ENCODE measurements at places on chromosomes 12 and 14.

GRCh38 chr12:69015017-69015416 lies 82.0 kb upstream of the CPM start:
- no peak for DNase-seq

GRCh38 chr12:29528161-29528560 lies 30.7 kb upstream of the OVCH1 start:
- no peak for DNase-seq

- no peak for DNase-seq
Measured at GRCh38 chr14:36662543-36663403, 1.1 kb downstream of the PAX9 start.

- DNase-seq, result no peak
Measured at GRCh38 chr14:77023001-77023996, 5.2 kb downstream of the IRF2BPL start.

DNA sequence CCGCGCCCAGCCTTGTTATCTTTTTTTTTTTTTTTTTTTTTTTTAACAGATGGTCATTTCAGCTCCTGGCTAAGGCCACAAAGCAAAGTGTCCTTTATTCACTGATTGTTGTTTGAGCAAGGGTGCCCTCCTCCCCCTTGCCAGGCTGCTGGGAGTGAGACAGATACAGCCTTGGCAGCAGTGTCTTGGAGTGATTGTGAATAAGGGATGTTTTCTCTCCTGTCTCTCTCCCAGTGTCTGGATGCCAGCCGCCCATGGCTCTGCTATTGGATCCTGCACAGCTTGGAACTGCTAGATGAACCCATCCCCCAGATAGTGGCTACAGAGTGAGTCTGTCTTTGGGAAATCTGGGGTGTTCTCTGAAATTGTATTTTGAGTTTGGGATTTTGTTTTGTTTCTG lies 28.7 kb downstream of the FNTB start:
- no peak for DNase-seq

- no peak for DNase-seq
Measured at GRCh38 chr14:63383776-63384367, 65.1 kb upstream of the GPHB5 start.

- DNase-seq, result no peak
Measured at GRCh38 chr12:1592444-1593173, 1.8 kb downstream of the FBXL14 start.

DNA sequence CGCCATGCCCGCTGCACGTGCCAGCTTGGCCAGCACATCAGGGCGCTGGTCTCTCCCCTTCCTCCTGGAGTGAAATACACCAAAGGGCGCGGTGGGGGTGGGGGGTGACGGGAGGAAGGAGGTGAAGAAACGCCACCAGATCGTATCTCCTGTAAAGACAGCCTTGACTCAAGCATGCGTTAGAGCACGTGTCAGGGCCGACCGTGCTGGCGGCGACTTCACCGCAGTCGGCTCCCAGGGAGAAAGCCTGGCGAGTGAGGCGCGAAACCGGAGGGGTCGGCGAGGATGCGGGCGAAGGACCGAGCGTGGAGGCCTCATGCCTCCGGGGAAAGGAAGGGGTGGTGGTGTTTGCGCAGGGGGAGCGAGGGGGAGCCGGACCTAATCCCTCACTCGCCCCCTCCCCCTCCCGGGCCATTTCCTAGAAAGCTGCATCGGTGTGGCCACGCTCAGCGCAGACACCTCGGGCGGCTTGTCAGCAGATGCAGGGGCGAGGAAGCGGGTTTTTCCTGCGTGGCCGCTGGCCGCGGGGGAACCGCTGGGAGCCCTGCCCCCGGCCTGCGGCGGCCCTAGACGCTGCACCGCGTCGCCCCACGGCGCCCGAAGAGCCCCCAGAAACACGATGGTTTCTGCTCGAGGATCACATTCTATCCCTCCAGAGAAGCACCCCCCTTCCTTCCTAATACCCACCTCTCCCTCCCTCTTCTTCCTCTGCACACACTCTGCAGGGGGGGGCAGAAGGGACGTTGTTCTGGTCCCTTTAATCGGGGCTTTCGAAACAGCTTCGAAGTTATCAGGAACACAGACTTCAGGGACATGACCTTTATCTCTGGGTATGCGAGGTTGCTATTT lies 914 bp upstream of the CCND2 start:
- peak; percentile 58 for DNase-seq

DNA sequence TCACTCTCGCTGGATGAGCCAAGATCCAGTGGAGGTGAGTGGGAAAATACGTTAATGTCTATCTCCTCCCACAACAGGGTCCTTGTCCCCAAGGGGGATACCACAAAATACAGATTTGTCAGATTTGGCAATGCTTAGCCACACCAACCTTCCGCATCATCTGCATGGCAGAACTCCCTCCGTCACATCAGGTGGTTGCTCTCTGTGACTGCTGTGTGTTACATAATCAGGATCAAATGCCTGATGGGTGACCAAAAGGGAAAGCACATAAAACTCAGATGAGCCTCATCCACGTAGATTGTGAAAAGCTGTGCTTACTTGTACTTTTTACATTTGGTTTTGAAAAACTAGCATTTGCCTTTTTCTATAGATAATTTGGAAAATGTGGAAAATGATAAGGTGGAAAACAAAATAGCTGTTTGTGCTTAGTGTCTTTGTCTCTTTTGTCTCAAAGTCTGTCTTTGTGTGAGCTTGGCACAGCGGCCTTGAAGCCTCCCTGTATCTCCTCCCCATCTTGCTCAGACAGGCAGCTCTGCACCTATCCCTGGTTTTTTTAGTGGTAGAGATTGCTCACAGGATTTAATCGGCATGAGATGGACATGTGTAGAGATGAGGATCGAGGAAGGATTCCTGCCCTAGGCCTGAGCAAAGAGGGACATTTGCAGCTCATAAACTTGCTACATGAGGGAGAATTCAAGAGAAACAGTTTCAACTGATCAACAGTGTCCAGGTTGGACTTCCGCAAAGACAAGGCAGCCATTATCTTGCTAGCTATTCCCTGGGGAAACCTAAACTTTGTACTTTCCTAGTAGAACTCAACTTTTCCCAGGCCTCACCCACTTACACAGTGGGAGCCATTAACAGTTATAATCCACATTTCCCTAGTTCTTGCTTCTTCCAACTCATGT lies 3.6 kb upstream of the FGF6 start:
- DNase-seq, result no peak

GRCh38 chr14:59788176-59788575 lies 82.4 kb downstream of the RTN1 start:
- DNase-seq, result no peak

DNA sequence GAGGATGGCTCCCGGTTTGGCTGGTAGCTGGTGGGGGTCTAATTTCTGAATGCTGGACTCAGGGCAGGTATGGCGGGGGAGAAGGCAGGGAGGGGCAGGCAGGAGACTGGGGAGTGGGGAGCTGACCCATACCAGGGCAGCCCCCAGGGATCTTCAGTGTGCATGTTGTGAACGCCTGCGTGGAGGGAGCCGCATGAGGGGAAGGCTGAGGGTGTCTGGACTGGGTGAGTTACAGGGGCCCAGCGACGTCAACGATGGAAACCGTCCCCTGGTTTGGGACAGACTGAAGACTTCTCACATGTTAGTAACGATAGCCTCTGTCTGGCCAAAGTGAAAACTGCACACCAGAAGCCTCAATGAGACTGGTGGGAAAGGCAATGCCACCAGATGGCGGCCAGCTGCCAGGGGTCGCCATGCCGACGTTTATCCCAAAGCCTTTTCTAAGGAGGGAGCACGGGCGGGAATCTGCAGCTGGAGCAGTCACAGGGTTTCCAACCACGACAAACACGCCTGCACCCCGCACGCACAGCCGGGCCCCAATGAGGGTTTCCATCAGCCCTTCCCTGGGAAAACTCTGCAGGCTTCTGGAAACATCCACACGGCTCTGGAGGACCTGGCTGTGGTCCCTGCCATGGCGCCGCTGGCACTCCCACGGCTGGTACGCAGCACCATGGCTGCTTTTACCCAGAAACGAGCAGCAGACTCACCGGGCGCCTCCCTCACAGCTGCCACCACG lies 14.0 kb downstream of the PGAM5 start:
- no peak for DNase-seq

DNA sequence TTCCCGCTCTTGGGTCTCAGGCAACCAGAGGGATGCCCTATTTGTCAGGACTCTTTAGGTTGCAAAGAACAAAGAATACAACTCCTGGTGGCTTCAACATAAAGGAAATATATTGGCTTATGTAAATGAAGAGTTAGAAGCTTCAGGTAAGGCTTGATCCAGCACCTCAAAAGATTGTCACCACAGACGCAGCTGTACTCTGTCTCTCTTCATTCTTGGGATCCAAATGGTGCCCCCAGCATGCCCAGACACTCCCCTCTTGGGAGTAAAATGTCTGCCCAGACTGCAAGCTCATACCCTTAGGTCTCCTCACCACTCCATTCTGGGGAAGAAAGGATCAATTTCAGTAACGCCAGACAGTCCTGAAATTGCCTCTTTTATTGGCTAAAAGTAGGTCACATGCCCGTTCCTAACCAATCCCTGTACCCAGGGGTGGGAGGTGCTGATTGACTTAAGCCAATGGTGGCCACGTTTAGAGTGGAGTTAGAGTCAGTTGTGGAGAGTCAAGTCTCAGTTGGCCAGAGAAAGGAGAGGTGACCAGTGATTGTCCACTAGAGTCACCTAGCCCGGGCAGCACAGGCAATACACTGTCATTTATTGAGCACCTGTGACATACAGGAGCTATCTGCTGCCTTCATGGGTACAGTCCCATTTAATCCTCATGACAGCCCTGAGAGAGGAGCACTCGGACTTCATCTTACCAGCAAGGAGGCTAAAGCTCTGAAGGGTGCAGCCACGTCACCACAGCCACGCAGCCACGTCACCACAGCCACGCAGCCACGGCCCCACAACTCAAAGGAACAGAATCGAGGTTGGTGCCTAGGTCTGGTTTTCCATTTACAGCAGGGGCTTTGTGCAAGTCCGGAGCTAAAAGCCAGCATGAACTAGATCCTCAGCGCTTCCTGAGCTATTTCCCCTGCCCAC lies 19.7 kb upstream of the BEGAIN start:
- no peak for DNase-seq

GRCh38 chr12:100859063-100859627 lies 64.6 kb downstream of the ANO4 start:
- no peak for DNase-seq

DNA sequence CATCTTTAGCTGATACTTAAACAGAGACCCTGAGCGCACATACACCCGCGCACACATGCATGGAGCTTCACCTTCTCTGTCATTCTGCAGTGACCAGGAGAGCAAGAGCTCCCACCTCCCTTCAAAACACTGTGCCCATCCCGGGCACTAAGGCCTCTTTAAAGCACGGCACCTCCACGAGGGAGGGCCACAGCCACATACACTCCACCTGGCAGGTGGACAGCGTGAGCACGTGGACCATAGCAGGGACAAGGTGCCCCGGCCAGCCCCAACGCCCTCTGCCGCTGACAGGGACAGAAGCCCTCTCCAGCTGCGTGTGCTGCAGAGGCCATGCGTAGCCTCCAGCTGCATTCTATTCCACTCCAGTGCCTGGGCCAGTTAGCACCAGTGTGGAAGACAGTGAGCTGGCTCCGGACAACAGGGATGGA lies 5.4 kb downstream of the GAPDH start:
- no peak for DNase-seq

- DNase-seq, result no peak
Measured at GRCh38 chr14:51460011-51460410, 191.7 kb upstream of the FRMD6 start.

DNA sequence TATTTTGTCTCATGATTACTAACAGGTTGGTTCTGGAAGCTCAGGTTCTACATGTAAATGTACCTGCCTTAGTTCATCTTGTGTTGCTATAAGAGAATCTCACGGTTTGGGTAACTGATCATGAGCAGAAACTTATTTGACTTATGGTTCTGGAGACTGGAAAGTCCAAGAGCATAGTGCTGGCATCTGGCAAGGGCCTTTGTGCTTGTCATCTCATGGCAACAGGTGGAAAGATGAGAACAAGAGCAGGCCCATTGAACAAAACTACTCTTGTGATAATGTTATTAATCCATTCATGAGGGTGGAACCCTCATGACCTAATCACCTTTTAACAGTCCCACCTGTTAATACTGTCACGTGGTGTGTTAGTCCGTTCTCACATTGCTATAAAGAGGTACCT lies 23.3 kb downstream of the MIPOL1 start:
- no peak for DNase-seq

DNA sequence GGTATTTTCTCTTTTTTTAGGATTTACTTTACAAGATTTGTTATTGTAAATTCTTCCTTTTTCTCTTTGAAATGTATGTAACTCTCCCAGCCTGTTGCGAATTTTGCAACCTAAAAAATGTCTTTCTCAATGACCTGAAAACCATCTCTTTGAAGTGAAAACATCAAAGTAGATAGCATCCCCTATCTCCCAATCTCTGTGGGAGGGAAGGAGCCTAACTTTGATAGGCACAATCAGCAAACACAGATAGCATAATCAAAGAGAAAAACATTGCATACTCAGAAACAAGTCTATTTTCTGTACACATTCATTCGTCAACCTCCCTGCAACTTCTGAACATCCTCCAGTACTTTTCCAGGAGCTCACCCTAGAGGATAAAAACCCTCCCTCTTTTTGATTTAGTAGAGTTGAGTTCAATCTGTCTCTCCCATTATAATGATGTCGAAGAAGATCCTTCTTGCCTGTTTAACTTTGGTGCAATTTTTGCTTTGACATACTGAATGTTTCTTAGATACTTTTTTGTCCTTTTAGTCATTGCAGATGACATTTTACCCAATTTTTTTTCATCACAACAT lies 849.2 kb upstream of the LRFN5 start:
- DNase-seq, result no peak

DNA sequence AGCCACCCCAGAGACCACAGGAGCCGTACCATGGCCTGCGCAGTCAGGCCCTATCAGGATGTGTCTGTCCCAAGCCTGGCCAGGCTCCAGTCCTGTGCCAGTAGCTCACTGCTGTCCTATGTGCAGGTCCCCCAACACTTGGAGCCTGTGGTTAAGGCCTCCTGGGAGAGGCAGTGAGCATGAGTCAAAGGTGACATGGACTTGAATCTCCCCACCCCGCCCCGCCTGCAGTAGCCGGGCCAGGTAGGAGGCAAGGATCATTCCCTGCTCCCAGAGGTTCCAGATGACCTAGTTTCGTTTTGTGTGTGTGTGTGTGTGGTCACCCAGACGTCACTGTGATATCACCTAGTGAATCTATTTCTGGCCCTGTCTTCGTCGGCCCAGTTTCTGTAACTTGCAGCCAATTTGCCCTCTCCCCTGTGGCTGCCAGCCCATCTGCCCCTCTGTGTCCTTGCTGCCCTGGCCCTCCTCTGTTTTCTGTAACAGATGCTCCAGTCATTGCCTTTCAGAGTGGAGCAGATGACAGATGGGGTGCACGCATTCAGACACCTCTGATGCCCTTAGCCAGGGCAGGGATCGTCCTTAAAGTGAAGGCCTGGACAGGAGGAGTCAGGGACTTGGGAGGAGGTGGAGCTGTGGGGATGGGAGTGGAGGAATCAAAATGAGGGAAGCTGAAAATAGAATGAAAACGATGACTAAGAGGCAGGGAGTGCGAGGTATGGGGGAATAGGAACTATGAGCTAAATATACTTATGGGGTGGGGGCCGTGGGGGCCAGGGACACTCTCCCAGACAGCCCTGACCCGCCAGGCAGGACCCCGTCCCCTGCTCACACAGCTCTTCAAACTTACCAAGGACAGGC lies 37.4 kb downstream of the SLC6A12 start:
- no peak for DNase-seq

Data from right renal cortex interstitium (tissue), 3 donors.